ENCODE measurements at places on chromosomes 4 and X. TPM values are rescaled to one million over a fixed set of nuclear protein-coding genes. Genes with fewer than 3 reads are reported as not detected.

DNA sequence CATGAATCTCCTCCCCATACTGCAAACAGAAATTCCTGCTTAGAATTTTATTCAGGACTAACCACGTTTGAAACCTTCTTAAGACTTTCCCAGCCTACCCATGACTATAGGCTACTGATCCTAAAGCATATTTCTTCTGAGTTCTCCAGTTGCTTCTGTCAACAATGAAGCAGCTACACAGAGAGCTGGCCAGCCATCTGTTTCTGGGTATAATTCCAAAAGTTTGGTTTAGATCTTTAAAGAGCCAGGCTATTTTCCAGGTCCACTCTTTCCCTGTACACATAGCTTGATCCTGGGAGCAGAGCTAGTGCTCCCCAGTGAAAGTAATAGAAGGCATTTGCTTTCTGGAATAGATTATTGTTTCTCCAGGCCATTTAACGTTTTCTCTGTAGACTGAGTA lies 4.0 kb upstream of the ITM2A start:
- no peak for DNase-seq

DNA sequence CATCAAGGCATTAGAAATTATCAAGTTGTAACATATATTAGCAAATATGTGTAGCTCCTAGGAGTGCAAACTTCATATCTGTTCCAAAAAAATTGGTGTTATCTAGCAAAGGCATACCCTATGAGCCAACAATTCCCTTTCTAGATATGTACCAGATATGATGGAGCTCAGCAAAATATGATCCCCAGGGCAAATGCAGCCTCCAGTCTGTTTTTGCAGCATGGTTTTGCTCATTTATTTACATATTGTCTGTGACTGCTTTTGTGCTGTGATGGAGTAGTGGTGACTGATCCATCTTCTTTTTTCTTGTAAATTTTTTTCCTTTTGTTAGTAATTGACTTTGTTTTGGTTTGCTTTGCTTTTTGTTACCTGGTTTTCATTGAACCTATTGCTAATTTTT lies 41.0 kb downstream of the CEP135 start:
- DNase-seq: no peak

DNA sequence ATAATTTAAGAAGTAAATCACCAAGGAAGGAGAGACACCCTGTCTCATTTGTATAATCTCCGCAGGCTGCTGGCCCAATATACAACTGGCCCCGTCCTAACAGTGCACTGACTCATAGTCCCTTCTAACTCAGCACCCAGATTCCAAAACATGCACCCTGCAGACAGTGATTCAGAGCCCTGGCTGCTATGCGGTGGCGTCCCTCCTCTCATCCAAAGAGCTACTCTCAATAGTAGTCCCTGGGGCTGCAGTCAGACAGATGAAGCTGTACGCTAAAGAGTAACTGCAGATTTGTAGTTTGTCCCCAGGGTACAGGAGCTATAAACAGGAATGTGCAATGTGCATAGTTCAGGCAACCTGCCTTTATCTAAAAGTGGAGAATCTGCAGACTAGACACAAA lies 23.0 kb downstream of the GABRA3 start:
- no peak for DNase-seq

DNA sequence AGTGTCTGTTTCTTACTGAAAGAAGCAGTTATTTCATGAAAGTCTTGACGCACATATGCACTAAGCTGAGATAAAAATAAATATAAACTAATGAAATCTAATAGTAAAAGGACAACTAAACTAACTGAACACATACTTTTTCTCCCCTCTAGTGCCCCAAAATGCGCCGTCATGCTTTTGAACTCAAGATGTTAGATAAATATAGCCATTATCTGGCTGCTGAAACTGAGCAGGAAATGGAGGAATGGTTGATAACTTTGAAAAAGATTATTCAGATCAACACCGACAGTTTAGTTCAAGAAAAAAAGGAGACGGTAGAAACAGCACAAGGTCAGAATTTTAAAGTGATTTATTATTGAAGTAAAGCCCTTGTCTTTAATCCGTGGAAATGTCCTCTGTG lies 70.2 kb downstream of the DOCK11 start:
- DNase-seq: no peak

- no peak for DNase-seq
Observed at GRCh38 chr4:159264057-159264456, 161.2 kb downstream of the RAPGEF2 start.

GRCh38 chr4:54093324-54094240 lies 6.4 kb upstream of the GSX2 start:
- peak; percentile 39 for DNase-seq

- no peak for DNase-seq
Observed at GRCh38 chr4:174449944-174450785, 72.1 kb downstream of the HPGD start.

DNA sequence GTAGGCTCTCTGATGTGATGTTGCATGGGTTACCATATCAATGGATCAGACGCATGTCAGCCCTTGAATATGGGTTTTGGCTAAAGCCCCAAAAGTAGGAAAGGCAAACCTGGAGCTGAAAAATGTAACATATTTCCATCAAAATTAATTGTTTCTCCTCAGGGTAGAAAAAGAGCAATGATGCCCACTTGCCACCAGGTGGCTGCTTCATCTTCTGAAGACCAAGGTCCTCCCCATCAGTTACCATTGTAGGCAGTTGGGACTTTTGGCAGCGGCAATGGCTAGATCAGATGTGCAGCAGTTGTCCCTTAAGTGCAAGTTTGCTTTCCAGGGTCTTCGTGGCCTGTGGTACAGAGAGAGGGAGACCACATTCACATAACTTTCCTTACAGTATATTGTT lies 118.2 kb downstream of the NAF1 start:
- DNase-seq: no peak

DNA sequence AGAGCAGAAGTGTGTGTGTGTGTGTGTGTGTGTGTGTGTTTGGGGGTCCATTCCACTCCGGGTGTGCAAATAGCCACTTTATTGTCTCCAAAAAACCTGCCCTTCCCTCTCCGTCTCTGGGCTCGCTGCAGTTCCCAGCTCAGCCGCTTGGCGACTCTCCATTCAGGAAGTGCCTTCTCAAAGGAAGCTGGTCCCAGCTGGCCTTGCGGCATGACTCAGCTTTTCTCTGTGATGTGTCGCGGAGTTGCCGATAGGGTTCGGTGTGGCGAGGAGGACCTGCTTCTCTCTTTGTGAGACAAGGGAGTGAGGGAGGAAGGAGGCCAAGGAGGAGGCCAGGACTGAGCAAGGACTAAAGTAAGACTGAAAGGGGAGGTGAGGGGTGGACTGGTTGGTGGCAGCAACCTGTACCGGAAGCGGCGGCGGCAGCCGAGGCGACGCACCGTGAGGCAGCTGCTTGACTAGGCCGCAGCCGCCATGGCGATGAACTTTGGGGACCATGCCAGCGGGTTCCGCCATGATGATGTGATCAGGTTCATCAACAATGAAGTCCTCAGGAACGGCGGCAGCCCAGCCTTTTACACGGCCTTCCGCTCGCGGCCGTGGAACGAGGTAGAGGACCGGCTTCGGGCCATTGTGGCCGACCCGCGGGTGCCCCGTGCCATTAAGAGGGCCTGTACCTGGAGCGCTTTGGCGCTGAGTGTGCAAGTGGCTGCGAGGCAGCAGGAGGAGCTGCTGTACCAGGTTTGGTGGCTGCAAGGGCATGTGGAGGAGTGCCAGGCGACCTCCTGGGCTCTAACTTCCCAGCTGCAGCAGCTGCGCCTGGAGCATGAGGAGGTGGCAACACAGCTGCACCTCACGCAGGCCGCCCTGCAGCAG lies at the start of gene TEX13C:
Gene TEX13C, plus strand, starts transcription at position 226 of the 876 bp plus-strand sequence. Its CDS starts 249 bp downstream, at position 475.
- no peak for DNase-seq

- no peak for DNase-seq
Observed at GRCh38 chrX:74458736-74459135, 37.4 kb downstream of the SLC16A2 start.

- no peak for DNase-seq
Observed at GRCh38 chr4:77347351-77347966, 190.5 kb downstream of the CCNG2 start.

CSN1S1 gene
- not detected for total RNA-seq

DNA sequence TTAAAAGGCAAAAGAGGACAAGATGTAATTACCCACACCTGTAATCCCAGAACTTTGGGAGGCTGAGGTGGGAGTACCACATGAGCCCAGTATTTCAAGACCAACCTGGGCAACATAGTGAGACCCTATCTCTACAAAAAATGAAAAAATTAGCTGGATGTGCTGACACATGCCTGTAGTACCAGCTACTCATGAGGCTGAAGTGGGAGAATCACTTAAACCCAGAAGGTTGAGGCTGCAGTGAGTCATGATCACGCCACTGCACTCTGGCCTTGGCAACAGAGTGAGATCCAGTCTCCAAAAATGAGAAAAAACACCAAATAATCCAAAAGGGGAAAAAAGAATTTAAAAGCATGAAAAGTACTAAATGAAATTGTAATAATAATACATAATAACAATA lies 30.8 kb downstream of the NR0B1 start:
- no peak for DNase-seq

GRCh38 chr4:185079271-185079905 lies 61.1 kb downstream of the HELT start:
- DNase-seq: no peak

DNA sequence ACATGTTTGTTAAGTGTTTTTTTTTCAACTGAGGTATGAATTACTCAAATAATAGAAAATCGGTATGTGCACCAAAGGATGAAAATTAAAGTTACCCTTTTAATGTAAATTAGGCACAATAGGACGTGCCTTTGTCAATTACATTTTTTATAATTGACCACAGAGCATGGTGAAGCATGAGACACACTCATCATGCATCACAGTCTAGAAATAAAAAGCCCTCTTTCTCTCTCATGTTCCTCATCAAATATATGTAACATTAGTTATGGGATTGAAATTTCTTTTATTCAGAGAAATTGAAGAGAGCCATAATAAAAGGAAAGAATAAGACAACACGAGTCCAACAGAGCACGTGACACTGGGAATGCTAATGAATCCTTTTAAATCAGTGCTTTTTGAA lies 3.5 kb downstream of the GNRHR start:
- no peak for DNase-seq

SPOCK3 gene
- total RNA-seq: not detected

DMRTC1B gene
- 0.36 TPM for total RNA-seq

- peak; percentile 72 for DNase-seq
Observed at GRCh38 chr4:140095694-140096482, 58.1 kb downstream of the MAML3 start.

GRCh38 chr4:15455290-15455689 lies 14.4 kb upstream of the CC2D2A start:
- no peak for DNase-seq

- DNase-seq: no peak
Observed at GRCh38 chrX:42664680-42665079, 113.3 kb downstream of the PPP1R2C start.

DNA sequence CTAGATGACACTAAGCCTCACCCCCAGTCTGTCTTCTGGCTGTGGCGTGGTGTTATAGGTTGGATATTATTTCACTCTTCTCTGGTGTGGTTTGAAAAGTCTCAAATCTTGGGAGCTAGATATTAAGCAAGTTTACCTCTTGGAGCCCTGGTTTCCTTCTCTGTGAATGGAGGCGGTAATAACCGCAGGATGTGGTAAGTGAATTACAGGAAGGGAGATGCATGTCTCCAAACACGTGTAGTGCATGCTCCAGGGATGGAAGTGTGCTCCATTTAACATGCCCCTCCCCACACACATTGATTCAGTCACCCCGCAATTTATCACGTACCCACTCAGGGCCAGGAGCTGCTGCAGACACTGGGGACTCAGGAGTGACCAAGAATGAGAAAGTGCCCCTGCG lies 4.9 kb downstream of the ZNF275 start:
- DNase-seq: no peak

MTCP1 gene
- 21.8 TPM for total RNA-seq

DNA sequence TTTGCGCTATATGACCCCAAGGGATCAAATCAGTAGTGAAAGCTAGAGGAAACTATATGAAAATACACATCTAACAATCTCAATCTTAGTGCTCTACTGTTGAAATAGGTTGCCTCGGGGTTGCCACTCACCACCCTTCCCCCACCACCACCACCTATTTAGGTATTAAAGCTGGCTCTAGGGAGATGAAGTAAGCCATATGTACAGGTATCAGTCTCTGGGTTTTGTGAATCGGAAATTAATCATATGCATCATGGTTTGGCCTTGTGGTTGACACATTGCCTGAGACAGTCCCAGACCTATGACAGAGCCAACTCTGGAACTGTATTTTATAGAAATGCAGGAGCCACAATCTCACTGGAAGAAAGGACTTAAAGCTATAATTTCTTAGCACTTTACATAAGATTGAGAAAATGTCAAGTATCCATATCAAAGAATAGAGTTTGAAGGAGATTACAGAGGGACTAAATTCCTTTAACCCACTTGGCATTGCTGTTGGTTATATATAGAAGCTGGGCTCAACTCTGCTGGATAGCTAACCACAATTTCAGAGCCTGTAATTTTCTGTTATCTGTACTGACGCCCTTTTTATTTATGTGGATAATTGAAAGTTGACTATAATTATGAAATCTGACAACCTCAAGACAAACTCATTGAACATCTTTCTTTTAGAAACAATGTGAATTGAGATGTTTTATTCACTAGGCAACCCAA lies 26.7 kb upstream of the BMP2K start:
- DNase-seq: no peak

DNA sequence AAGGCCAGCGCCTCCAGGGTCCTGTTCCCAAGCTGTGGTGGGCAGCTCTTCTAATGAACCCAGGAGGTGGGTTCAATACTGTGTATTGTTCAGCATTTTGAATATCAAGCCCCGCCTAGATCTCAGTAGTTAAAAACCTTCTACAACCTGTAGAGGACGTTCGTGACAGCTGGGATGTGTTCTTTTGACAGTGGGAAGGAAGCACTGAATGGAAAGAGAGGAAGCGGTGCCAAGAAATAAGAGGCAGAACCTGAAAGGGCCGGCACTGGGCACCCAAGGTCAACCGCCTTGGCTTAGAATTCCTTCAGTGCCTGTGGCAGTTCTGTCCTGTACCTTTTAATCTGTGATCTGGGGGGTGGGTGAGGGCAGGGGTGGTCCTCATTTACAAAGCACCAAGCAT lies 73.1 kb downstream of the CC2D2A start:
- DNase-seq: no peak

DNA sequence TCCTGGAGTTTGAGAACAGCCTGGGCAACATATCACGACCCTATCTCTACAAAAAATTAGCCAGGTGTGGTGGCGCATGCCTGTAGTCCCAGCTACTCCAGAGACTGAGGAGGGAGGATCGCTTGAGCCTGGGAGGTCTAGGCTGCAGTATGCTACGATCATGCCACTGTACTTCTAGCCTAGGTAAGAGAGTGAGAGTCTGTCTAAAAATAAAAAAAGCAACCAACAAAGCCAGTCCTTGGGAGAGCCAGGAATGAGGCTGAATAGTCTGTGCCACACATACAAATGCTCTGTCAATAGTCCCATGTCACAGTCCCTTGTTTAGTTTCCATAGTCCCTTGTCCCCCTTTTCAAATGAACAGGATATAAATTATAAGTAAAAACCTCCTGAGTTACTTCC lies 19.3 kb upstream of the PRSS48 start:
- DNase-seq: no peak

DNA sequence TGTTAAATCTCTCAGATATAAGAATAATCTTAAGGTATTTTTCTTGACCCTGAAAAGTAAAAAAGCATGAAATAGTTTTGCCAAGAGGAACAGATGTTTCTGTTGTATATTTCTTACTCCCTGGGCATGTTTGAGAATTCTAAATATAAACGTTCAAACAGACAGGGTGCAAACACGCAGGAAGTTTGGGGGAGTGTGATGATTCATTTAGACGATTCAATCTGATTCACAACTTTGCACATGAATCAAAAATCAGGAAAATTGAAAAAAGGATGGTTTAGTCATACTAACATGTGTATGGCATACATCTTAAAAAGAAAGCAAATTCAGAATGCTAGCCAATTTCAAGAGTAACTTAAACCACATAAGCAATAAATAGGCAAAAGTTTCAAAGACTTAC lies 340.3 kb upstream of the GRID2 start:
- no peak for DNase-seq

ATOH1 gene
- not detected for total RNA-seq
